NCI-H2029 treated with DMSO at 0.1 percent for 48 hours (cell line): ENCODE measurements at places on chromosomes 5 and 9.

DNA sequence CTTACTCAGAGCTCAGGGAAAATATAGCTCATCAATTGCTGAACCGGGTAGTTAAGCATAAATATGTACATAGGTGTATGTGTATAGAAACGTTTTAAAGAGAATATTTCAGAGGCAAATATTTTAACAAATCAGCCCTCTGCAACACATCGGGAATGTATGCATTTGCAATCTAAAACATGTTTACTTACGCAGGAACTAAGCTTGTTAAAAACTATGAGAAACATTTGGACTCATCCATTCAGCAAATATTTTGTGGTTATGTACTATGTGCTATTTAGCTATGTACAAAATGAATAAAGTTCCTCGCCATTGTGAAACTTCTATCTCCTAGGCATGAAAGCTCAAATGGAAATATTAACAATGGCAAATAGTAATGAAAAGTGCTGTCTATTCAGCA, 469.9 kb downstream of the ARHGEF28 start:
- DNase-seq: no peak

GRCh38 chr9:123116036-123116435, 82.6 kb downstream of the GPR21 start:
- DNase-seq: no peak

- DNase-seq: no peak
Measured at GRCh38 chr9:9214066-9214465, 1398.7 kb downstream of the PTPRD start.

GRCh38 chr5:130333089-130333488, 428.8 kb downstream of the CHSY3 start:
- no peak for DNase-seq

- DNase-seq: no peak
Measured at GRCh38 chr5:143685246-143685815, 126.6 kb upstream of the HMHB1 start.

DNA sequence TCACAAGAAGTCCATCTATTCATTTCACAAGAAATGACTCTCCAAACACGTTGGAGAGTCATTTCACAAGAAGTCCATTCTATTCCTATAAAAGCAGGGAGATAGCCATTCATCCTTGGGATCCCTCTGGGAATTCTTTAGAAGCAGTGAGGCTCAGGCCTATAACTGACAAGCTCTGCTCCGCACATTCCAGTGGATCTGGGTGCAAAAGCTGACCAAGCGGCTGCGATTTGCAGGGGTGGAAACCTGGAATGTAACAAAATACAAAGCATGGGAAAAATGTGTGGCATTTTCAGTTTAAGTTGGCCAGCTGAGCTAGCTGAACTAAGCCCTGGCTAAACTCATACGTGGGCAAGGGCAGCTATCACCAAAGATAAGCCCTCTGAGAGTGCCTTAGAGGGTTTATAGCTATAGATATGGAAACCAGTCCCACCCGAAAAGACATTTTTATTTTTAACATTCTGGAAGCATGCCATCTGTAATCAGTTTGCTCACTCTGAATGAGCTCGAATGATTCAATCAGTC, 8.7 kb downstream of the TAS2R1 start:
- DNase-seq: no peak

DNA sequence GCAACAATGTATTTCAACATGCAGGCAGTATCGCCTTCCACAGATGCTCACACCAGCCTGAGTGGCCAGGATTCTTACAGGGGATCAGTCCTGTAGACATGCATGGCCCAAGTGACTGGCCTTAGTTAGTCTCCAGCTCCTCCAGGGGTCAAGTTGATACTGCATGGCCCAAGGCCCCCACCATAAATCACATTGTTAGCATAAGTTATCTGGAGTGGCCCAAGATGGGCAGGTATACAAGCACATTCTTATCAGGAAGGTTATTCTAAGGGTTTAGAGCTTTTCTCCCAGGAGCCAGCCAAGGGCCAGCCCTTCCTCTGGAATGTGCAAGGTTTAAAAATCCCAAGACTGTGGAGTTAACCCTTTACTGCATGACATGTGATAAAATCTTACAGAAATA, 230.9 kb upstream of the NFIL3 start:
- no peak for DNase-seq
